Stimulated activated CD4-positive, alpha-beta T cell treated with anti-CD3 and anti-CD28 coated beads, Interleukin-4, amount 100 ng/mL, for 24 hours (primary cell): ENCODE measurements at places on chromosomes 6 and 20.

- DNase-seq, result no peak
Measured at GRCh38 chr20:3105256-3106137, 21.0 kb upstream of the AVP start.

- peak; percentile 49 for DNase-seq
Measured at GRCh38 chr20:62617711-62618483, 24.4 kb upstream of the SLCO4A1 start.

- DNase-seq, result no peak
Measured at GRCh38 chr6:99073223-99073622, 125.5 kb upstream of the FBXL4 start.

GRCh38 chr6:7062451-7063162 lies 45.2 kb upstream of the RREB1 start:
- no peak for DNase-seq

- DNase-seq, result no peak
Measured at GRCh38 chr6:144232832-144233230, 52.3 kb upstream of the UTRN start.

DNA sequence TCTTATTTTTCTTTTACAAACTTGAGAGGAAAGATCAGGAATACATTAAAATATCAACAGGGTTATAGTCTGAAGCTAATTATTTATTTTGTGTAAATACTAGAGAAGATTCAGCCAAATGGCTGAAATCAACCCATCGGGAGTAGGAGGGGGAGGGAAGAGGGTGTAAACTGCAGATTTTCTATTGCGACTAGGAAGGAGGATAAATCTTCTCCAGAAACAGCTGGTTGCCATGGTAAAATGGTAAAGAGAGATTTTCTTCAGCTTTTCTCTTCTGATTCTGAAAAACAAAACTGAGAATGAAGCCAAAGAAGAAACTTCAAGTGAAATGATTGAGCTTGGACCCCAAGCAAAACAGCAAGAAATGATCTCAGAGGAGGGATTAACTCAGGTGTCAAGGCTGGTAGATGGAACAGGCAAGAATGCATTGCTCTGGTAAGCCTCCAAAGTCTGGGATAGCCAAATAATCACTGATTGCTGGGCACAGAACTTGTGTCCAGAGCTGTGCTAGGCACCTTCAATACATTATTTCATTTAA lies 193.5 kb upstream of the SPTLC3 start:
- DNase-seq, result no peak

DNA sequence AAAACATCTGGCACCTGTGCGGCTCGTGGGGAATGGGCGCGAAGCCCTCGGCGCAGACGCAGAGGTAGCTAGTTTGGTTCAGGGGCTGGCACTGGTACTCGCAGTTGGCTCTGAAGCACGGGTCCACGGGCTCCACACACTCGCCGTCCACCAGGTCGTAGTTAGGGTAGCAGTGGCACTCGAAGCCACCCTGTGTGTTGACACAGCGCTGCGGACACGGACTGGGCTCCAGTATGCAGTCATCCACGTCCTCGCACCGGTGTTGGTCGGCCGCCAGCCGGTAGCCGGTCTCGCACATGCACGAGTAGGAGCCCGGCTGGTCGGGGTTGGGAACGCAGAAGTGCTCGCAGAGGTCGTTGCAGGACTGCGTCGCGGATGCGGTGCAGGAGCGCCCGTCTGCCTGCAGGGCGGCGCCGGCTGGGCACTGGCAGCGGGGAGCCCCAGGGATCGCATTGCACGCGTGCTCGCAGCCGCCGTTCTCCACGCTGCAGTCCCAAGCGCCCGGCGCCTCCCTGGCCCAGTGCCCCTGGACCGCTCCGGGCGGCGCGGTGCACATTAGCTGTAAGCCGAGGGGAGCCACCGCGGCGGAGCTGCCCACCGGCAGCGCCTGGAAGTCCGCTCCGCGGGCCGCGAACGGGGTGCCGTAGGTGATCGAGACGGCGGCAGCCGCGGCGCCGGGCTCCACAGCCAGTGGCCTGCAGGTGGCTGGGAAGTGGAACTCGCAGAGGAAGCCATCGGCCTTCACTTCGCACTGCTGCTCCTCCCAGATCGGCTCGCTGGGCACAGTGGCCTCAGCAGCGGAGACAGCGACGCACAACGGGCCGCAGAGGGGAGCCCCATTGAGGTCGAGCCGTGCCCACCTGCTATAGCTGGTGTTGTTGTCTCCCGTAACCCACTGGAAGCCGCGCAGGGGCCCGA lies 930 bp downstream of the THBD start:
- DNase-seq, result no peak

DNA sequence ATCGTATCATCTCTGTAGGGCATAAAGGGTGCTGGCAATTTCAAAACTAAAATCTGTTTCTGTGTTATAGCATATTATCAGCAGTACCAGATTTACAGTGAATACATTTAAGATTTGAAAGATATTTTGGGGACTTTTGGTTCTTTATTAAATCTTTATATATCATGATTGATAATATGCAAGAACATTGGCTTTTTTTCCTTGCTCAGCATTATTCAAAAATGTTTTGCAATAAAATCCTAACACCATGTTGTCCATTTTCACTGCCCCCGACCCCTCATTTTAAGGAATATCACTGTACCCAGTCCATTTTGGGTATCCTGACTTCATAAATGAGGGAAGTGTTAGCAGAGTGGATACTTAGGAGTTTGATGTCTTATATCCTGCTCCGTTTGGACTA lies 16.3 kb downstream of the FARS2 start:
- DNase-seq, result no peak

GRCh38 chr6:114007516-114007915 lies 36.6 kb upstream of the HDAC2 start:
- DNase-seq, result peak; percentile 6

DNA sequence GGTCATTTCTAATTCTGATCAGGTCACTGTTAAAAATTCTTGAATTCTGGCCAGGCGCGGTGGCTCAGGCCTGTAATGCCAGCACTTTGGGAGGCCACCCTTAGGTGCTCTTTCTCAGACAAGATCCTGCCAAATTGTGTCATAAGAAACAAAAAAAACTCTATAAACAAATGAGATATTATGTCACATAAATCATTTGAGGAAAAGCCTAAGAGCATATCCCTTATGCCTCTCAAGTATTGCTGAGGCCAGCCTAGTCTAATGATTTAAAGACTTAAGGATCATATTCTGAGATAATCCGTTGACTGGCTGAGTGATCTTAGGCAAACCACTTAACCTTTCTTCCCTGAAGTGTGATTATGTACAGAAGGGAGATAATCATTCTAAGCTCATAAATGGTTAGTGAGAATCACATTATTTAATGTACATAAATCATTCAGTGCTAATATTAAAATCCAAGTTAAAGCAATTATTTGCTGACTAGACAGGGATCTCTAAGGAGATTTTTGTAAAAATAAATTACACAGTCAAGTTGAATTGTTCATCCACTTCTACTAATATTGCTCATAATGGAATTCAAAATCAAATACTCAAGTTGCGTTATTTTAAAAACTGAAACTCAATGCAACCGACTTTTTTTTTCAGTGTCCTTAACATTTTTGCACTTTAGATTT lies 365.4 kb downstream of the PHF3 start:
- DNase-seq, result no peak

DNA sequence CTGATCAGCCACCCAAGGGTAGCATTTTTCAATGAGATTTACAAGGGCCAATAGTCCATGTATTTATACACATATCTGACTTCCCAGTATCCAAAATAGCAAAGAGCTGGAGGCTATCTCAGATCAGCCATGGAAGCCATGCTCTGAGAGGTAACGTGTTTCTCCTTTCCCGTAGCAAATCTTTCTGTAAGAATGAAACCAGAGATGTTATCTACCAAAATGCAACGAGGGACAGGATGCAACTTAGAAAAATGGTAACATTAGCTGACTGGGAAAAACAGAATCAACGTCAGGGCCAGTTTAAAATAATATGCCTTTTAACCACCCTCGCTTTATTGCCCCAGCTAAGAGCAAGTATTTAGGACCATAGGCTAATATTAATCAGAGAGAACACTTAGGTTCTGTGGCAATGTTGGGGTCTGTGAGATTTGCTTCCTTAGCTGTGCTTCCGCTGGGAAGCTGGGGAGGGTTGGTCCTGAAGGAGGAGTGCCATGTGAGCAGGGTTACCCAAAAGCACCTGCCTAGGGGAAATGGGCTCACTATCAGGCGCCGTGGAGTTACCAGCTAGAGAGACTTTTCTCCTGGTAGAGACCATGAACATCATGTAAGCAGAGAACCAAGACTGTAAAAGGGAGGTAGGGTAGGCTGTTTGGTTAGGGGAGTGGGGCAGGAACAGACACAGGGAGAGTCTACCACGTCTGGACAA lies 1.2 kb downstream of the ZNF831 start:
- no peak for DNase-seq

DNA sequence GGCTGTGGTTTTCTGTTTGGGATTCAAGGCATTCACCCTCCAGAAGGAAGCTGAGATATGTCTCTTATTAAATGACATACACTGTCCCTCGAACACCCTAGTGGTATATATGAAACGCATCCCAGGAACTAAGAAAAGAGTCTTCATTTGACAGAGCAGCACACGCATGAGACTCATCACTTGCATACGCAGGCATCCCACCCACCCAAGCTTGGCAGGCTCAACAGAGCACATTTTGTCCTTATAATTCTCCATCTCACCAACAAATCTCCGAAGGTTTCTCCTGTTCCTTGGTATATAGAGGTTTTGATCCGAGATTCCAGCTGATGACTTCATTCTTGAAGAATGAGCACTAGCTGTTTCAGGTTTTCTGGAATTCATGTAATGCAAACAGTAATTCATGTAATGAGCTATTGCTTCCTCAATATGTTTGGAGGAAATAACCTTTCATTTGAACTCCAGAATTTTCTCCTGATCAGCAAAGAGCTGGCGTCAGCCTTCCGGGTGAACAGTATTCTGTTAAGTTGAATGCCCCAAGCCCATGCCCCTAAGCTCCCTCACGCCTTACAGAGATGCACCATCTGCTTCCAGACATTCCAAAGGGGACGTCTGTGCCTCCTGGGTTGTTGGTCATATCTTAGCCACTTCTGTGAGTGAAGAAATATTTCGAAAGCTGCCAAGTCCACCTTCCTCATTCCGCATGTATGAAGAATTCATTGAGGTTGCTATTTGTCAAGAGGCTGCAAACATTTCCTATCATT lies 66.0 kb upstream of the CDH4 start:
- DNase-seq, result no peak

DNA sequence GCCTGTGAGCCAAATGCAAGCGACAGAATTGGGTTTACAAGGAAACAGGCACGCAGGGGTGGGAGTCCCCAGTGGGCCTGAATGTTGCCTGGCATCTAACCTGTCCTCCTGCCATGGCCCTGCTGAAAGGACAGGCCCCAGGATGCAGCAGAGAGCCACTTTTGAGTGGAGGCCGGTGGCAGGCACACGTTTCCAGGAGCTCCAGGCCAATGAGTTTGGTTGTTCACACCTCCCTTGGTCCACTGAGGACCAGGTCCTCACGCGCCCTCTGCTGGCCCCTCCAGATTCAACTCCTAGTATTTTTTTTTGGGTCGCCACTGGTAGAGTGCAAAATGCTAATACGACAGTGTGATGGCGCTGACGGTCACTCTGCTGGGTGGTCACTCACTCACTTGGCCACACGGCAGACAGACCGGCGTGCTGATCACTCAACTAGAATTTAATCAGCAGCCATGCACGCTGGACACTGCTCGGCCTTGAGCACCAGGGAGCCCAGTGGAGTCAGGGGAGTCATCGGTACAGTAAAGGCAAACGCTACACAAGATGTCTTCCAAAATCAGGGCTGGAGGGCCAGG lies 81.7 kb upstream of the NFATC2 start:
- peak; percentile 74 for DNase-seq

- no peak for DNase-seq
Measured at GRCh38 chr6:51841626-51842025, 245.8 kb downstream of the PKHD1 start.
